ENCODE measurements at places on chromosomes 6 and 20. TPM values are rescaled to one million over a fixed set of nuclear protein-coding genes. Genes with fewer than 3 reads are reported as not detected.

The BFSP1 gene
- 5.2 TPM for total RNA-seq

The TNXB gene
- total RNA-seq: 35.3 TPM

The MUC21 gene
- not detected for total RNA-seq

The MDFI gene
- 3.9 TPM for total RNA-seq

The GLP1R gene
- total RNA-seq: not detected

The C6orf132 gene
- not detected for total RNA-seq

The CCM2L gene
- total RNA-seq: 4.9 TPM

The BPIFB2 gene
- not detected for total RNA-seq

The TGM2 gene
- total RNA-seq: 64.7 TPM

The HSPA12B gene
- 8.3 TPM for total RNA-seq

The SRSF6 gene
- total RNA-seq: 70.2 TPM

Measured in dorsolateral prefrontal cortex (tissue), 122 donors.